ENCODE measurements at places on chromosomes 5 and 9.

DNA sequence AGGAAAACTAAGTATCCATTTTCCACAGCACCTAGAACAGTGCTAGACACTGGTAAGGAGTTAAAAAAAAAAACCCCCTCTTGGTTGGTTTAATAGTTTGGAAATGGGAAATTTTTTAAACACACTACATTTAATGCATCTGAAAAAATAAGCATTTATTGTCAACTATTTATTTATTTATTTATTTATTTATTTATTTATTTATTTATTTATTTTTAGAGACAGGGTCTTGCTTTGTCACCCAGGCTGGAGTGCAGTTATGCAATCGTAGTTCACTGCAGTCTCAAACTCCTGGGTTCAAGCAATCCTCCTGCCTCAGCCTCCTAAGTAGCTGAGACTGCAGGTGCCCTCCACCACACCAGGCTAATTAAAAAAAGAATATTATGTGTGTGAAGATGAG is 51.6 kb downstream of the SNCAIP start:
- no peak for DNase-seq

DNA sequence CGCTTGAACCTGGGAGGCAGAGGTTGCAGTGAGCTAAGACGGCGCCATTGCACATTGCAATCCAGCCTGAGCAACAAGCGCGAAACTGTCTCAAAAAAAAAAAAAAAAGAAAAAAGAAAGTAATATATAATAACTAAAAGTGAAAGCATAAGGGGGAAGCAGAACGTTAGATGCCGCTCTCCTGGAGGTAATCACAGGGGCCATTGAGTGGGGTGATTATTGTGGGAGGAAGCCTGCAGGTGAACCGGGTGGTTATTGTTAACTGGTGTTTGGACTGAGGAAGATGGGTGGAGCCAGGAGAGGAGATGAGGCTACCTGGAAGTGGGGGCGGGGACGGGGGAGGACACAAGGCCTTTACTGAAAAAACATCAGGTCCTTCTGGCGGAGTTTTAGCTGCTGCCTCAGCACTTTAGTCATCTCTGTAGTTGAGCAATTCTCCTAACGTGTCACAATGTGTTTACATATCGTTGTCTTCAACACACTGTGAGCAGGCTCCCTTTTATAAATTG is 5.3 kb upstream of the TJP2 start:
- DNase-seq: peak; percentile 64

DNA sequence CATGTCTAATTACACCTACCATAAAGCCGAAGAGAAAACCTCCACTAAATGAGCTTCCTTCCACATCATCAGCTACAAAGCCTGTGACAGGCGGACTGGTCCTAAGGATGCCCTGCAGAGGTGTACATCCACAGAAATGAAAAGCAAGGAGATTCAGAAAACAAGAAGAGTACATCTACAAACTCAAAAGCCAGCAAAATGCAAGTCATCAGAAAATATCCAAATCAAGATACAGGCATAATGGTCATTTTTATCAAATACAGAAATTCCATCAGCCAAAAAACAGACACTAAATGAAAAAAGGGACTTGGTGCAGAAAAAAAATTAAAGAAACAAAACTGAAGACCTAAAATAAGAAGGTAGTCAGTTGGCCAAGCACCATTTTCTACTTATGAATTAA is 79.7 kb downstream of the FRMD3 start:
- DNase-seq: no peak

- no peak for DNase-seq
Observed at GRCh38 chr5:5770825-5771224, 348.3 kb downstream of the ICE1 start.

- DNase-seq: peak; percentile 63
Observed at GRCh38 chr9:2015581-2016407, 647 bp downstream of the SMARCA2 start.

DNA sequence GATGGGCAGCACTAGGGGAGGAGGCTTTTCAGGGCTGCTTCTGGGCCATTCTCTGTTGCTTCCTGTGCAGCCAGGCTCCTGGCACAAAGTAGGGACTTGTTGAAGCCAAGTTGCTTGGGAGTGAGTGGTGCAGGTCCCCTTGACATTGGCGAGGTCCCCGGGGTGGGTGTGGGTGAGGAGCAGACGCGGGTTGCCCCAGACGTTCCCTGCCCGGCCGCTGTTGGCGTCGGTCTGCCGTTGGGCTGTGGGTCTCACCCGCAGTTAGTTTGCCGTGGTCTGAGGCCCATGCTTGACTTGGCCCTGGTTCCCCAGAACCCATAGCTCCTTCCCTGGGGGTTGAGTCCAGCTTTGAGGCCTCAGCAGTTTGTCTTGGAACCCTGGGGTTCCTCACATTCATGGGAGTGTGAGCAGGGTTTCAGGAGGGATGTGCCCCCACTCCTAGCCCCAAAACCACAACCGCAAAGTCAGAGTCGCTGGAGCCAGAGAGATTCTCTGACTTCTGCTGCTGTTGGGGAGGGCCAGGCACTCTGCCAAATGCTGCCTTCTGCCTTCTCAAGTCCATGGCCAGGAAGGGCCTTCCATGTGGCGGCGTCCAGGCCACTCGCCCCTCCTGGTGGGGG is 77.5 kb downstream of the RXRA start:
- peak; percentile 67 for DNase-seq

DNA sequence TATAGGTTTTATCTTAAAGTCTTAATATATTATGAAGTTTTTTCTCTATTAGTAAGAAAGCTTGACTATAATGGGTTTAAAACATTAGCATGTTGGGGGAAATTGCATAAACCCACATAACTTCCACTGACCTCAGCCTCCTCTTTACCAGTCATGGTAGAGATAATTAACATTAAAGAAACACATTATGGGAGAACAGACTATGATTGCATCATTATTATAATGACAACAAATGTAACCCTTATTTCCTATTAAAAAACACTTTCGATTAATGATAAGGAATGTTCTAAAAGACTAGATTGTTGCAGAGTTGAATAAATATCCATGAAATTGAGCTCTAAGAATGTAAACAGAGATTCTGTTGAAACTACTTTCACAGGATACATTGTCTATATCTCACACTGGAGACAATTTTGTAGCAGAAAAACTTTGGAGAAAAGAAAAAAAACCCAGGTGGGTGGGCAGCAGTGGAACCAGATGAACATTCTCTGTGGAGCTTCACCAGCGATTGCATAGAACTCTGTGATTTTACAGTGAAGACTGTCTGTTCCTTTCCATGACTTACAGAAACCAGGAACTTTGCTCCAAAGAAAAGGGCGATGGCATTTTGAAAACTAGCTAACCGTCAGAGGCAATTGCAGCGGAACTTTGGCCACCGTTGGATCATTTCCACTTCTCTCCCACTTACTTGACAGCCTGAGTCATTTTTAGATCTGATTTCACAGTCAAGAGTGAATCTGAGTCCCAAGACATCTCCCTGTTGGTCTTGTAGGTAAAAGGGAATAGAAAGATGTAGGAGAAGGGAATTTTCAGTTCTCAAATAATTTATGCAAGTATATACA is 21.0 kb upstream of the ERAP2 start:
- no peak for DNase-seq

DNA sequence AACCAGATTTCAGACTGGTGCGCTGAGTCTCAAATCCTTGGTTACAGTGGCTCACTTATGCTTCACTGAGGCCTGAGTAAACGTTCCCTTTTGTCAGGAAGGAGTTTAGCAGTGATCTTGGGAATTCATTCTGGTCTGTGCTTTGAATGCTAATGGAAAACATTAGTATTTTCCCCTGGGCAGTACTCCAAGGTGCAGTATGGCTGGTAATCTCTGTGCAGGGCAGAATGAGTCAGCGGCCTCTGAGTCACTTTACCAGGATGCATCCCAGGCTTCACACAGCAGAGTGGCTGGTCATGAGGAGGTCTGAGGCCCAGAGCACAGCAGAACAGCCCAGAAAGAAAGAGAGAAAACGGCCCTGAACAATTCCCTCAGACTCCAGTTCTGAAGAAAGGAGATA is 54.0 kb downstream of the PCA3 start:
- no peak for DNase-seq

GRCh38 chr9:82495884-82496777 is 507.6 kb downstream of the SPATA31D1 start:
- DNase-seq: no peak

DNA sequence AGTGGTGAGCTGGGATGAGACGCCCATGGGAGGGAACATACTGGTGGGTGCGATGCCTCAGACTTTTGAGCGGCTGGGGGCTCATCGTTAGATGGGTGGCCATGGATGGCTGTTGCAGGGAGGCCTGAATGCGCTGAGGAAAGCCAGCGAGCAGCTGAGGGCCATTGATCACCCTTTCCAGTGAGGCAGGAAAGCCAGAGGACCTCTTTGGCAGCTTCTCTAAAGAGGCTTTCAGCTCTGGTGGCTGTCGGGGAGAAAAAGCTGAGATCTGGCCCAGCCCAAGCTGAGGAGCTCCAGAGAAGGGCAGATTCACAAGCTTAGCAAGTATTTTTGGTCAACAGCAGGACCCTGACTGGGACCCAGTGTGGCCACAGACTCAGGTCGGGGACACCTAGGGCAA is 13.3 kb upstream of the VAV2 start:
- DNase-seq: no peak

GRCh38 chr5:149459891-149460290 is 80.8 kb upstream of the IL17B start:
- no peak for DNase-seq

Measured in CD4-positive, alpha-beta T cell treated with Interleukin-17A for 4 hours (primary cell).